ENCODE measurements at places on chromosomes 7 and 10.

- DNase-seq: no peak
These were observed 49.1 kb upstream of the BTBD16 start for GRCh38 chr10:122221958-122222357.

DNA sequence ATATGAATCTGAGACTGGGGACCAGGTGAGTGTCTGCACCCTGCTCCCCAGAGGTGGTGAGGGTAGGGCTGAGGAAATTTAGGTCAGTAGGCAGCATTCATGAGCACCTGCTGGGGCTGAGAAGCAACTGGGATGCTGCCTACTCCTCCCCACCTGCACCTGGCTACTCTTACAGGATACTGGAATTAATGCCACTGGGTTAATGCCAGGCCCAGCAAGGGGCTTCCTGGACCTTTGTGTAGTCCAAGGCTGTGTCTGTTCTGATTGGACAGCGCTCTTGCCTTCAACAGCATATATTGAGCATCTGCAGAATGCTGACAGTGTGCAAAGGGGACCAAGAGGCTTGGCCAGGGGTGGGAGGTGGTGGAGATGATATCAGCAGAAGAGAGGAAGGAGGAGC is 32.1 kb downstream of the ADCYAP1R1 start:
- no peak for DNase-seq

DNA sequence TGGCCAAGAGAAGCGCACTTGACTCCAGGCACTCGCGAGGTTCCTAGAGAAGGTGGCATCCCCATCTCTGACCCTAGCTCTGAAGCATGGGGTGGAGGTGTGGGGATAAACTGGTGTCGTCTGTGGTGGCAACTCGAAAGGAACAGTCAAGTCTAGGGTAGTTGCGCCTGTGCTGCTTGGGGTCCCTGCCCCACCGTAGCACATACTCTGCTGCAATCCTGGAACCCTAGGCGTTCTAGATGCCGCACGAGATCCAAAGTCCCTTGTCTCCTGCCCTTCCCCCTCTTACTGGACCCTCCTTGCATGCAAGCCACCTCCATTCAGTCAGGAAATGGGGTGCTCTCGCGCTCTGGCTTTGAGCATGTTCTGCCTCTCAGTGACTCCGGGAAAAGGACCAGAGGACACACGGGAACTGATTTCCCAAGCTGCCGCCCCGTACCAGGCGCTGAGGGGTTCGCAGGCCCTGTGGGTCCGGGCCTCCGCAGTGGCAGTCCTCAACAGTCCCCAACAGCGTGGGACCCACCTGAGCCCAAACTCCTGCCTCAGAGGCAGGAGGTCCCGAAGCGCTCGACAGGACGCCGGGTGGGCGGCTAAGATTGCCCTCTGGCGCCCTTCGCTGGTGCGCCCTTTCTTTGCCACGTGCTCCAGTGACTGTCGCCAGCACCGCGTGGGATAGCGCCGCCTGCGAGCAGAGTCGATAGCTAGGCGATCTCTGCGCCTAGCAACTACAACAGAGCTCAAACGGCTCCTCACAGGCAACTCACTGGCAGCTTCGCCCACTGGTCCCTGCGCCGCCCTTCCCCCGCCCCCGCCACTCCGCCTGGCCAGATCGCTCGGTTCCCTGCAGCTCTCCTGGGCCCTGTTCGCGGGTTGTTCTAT is 452.0 kb downstream of the REEP3 start:
- no peak for DNase-seq

DNA sequence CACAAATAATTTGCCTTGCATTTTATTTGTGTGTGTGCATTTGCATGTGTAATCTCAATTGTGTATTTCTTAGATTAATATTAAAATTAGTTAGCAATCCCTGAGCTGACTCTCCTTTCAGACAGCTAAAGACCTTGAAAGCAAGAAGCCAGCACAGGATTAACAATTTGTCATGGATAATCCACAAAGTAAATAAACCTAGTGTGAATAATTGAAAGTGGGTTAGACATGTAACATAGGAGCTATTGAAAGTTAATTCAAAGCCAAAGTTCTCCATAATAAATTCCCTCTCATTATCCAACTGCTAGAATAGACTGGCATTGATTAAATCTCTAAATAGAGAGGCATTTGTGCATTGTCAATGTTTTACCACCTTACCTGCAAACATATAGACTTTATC is 326.1 kb downstream of the PLXDC2 start:
- no peak for DNase-seq

- no peak for DNase-seq
These were observed 30.1 kb upstream of the INPP5A start for GRCh38 chr10:132507409-132507955.

- no peak for DNase-seq
These were observed 121.4 kb upstream of the RET start for GRCh38 chr10:42955493-42955889.

GRCh38 chr10:71842422-71842821 is 8.6 kb downstream of the PSAP start:
- no peak for DNase-seq

- DNase-seq: no peak
These were observed 66.9 kb upstream of the FHIP2A start for GRCh38 chr10:114754445-114755320.

GRCh38 chr7:51430480-51431086 is 114.0 kb upstream of the COBL start:
- no peak for DNase-seq

Measured in memory B cell (primary cell).